ENCODE measurements at places on chromosomes 1 and 21. TPM values are rescaled to one million over a fixed set of nuclear protein-coding genes. Genes with fewer than 3 reads are reported as not detected.

The OR2T3 gene
- not detected for total RNA-seq

DNA sequence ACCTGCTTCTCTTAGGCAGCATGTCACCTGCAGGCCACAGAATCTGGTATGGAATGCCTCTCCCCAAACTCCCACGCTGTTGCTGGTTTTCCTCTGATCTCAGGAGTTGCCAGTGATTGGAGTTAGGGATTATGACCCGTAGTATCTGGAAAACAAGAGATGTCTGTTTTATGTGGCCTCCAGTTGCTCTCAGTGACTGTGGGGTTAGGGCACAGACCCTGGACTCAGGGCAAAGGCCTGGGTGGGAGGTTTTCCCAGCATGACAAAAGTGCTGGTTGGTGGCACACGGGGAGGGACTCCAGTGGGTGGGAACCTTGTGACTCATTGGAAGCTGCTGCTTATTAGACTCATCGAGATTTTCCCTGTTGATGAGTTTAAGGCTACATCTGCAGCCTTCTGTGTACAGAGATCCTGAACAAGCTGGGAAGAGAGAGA, at the start of gene NR1I3:
TSS of gene NR1I3 (minus strand) at position 165 of the 435 bp plus-strand sequence. CDS start 1,638 bp downstream, outside the sequence.
- no peak for DNase-seq

The PAX7 gene
- total RNA-seq, result 0.09 TPM

DNA sequence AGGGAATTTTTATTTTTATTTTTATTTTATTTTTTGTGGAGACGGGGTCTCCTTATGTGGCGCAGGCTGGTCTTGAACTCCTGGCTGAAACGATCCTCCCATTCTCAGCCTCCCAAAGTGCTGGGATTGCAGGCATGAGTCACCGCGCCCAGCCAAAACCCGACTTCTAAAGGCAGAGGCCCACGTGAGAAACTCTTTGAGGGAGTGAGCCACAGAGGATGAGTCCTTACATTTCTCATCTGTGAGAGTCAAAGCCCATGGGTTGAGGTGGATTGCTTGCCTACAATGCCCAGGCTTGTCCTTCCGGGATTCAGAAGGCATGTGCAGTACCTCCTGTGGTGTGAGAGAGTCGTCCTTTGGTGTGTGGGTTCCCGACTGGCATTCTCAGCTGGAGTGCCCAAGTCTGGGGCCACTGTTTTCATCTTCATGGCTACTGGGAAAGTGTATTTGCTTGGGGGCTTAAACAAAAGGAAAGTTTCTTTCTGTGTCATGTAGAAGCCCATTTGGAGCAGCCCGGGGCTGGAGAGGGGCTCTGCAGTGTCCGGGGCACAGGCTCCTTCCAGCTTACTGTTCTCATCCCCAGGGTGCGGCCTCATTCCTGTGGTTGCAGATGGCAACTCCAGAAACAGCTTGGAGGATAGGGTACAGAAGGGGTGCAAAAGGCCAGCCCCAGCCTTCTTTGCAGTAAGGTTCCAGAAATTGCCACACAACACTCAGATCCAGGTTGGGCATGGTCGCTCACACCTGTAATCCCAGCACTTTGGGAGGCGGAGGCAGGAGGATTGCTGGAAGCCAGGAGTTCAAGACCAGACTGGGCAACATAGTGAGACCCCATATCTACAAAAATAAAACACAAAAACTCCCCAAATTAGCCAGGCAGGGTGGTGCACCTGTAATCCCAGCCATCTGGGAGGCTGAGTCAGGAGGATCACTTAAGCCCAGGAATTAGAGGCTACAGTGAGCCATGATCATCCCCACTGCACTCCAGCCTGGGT, 29.4 kb upstream of the CSF3R start:
- DNase-seq, result no peak

The BARHL2 gene
- not detected for total RNA-seq

The CFAP126 gene
- total RNA-seq, result not detected

The LPAR3 gene
- 3.0 TPM for total RNA-seq

DNA sequence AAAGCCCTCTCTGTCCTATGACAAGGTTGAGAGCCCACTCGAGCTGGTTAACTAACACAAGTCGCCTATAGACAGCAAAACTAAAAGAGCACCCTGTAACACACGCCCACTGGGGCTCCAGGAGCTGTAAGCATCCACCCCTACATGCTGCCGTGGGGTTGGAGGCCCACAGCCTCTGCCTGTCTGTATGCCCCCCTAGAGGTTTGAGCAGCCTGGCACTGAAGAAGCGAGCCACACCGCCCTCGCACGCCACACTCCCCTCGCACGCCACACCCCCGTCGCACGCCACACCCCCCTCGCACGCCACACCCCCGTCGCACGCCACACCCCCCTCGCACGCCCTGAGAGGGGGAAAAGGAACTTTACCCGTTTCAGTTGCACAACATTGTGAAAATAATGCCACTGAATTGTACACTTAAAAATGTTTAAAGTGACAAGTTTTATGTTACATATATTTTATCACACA, 13.2 kb upstream of the HMGCL start:
- peak; percentile 64 for DNase-seq

- no peak for DNase-seq
Observed at GRCh38 chr1:246329900-246330299, 177.2 kb downstream of the SMYD3 start.

The FRRS1 gene
- 5.6 TPM for total RNA-seq

DNA sequence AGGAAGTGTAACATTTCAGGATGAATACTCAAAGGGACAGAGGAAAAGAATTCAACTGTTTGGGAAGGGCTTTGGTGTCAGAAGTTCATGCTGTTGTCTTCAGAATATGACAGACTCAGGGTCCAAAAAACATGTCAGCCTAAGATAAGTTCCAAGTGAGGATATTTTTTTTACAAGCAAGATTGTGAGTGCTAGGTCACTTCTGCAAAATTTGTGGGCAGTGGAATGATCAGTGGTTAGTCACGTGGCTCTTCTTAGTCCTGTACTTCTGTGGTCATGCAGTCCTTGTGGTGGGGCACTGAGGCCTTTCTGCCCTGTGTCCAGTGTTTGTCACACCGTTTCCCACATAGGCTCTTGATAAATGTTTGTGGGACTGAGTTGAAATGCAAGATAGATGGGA, 5.2 kb downstream of the RGL1 start:
- no peak for DNase-seq

- no peak for DNase-seq
Observed at GRCh38 chr1:207343675-207344074, 22.2 kb downstream of the CD55 start.

The HSD3B2 gene
- total RNA-seq, result not detected

GRCh38 chr21:34123609-34124008, 50.2 kb downstream of the MRPS6 start:
- no peak for DNase-seq

The DIPK1A gene
- total RNA-seq, result 3.8 TPM

DNA sequence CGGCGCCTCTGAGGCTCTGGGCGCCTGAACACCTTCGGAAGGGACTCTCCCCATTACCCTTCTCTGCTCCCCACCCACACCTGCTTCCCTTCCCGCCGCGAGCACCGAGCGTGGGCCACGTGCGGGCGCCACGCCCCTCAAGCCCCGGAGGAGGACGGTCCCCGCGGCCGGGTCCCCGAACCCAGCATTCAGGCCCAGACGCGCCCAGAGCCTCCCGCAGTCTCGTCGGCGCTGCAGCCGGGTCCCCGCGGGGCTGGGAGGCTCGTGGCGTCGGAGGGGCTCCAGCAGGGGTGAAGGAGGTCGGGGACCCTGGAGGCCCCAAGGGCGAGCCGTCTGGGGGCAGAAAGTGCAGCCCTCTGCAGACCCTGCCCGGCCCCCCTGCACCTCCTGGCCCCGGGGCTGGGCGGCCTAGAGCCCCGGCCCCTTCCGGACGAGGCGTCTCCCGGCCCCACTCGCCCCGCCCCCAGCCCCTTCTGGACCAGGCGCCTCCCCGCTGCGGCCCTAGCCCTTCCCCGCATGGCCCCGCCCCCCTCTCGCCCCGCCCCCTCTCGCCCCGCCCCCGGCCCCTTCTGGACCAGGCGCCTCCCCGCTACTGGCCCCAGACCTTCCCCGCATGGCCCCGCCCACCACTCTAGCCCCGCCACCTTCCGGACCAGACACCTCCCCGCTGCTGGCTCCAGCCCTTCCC, 378 bp upstream of the SMIM1 start:
- DNase-seq, result peak; percentile 98

DNA sequence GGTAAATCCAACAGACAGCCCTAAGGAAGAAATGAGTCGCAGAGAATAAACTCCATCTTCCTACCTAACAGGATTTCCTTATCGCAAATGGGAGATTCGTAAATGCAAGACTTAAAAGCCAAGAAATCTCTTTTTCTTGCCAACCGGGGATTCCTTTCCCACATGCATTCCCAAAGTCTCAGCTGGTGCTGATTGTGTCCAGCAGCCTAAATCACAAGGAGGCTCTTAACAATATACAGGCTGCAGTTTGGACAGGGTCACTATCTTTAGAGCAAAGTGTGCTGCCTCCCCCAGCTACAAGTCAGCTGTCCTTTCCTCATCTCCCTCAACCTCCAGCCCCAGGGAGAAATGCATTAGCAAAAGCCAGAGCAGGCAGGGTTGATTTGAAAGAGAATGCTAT, 189.8 kb upstream of the PLXNA2 start:
- no peak for DNase-seq

DNA sequence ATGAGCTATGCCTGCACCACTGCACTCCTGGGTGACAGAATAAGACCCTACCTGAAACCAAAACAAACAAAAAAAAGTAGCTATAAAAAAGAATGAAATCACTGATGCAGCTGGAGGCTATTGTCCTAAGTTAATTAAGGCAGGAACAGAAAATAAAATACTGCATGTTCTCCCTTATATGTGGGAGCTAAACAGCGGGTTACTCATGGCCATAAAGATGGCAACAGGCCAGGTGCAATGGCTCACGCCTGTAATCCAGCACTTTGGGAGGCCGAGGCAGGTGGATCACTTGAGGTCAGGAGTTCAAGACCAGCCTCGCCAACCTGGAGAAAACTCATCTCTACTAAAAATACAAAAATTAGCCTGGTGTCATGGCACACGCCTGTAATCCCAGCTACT, 152.7 kb downstream of the PIK3R3 start:
- no peak for DNase-seq

DNA sequence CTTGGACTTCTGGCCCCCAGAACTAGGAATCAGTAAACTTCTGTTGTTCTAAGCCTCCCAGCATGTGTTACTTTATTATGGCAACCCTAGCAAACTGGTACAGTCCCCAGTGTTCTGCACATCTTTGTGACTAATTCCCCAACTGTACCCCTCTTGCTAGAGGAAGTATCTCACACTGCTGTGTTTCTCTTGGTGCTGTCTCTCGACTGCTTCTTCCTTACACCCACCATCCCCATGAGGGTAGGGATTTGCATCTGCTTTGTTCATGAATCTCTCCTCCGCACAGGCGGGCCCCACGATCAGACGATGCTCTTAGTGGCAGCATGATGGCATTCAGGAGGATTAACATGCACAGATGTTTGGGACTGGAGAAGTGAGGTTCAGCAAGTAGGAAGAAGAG, 46.7 kb downstream of the CLIC6 start:
- no peak for DNase-seq

DNA sequence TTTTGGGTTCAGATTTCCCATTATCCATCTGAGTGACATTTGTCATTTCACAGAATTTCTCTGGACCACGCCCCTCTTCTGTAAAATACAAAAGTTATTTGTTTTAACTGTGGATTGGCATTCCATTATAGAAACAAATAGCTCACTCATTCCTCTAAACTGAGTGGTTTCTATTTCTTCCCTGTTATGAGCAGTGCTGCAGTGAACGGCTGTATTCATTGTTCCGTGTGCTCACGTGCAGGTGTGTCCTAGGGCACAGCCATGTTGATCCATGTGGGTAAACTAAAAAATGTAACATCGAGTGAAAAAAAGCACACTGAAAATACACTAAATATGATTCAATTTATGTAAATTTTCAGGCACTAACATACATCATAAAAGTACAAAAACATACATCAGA, 27.0 kb upstream of the IL12RB2 start:
- DNase-seq, result no peak

DNA sequence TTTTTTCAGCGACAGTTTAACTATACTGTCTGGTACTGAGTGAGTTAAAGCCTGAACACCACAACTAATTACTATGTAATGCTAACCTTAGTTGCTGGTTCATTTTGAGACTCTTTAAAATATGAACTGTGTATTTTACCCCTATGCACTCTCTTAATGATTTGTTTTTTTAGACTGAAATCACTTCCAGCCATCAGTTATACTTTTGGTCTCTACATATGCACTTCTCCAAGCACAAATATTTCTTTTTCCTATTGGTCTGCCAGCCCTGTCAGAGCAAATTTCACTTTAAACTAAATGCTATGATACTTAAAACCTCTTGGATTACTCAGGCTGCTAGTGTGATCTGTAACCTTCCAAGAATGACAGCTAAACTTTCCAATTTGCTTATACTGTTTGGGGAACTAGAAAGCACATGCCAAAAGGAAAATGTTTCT, 38.1 kb upstream of the SCYL3 start:
- DNase-seq, result no peak

GRCh38 chr1:48576565-48576964, 104.6 kb upstream of the SPATA6 start:
- no peak for DNase-seq

DNA sequence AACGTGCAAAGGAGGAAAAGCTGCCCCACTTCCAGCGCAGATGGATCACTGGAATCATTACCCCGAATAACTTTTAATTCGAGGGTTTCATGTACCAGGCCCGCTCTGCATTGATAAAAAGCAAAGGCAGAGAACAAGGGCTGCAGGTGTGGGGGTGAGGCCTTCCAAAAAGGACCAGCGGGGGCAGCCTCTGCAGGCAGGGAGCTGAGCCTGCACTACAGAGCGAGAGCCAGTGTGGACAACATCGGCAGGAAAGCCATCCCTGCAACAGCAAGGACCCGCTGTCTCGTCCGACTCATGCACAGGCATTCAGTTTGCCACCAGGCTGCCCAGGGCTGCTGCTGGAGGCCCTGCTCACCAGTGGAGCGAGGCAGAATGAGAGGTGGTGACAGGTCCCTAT, 27.1 kb upstream of the AJAP1 start:
- peak; percentile 47 for DNase-seq

DNA sequence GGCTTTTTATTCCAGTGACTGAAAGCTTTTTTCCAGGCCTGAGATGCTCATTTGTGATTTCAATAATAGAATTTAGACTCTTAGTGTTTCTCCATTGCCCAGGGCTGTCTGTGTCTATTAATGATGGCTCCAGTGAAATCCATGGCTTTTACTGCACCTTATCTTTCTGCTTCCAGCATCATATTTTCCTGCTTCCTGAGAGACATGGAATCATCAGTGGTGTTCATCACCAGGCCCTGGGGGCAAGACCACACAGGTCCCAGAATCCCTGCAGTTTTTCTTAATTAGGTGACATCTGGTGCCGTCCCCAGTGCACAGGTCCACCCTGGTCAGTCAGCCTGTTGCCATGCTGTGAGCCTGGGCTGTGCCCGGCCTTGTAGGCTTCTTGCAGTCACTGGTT, 15.5 kb downstream of the NT5C1A start:
- DNase-seq, result no peak

The TMPRSS15 gene
- total RNA-seq, result not detected

DNA sequence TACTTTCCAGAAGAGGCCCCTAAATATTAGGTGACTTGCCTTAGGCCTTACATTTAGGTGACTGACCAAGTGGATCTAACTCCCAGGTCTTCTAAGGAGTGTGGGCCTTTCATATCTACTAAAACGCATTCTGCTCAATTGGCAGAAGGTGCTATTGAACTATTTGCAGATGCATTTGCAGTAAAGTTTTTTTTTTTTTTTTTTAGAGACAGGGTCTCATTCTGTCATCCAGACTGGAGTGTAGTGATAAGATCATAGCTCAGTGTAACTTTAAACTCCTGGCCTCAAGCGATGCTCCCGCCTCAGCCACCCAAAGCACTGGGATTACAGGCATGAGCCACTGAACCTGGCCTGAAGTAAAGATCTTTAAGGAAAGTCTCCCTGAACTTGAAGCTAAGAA, 13.0 kb upstream of the ACBD6 start:
- no peak for DNase-seq

GRCh38 chr21:24424776-24425175, 1182.5 kb downstream of the MRPL39 start:
- no peak for DNase-seq

The IRF6 gene
- 7.1 TPM for total RNA-seq
